Osteoblast (primary cell): ENCODE measurements at places on chromosomes 3 and 15. TPM values are rescaled to one million over a fixed set of nuclear protein-coding genes. Genes with fewer than 3 reads are reported as not detected.

The CDHR4 gene
- total RNA-seq, result under 0.01 TPM in 1 of 2 replicates, not detected in the other

The SCN11A gene
- under 0.01 TPM in 1 of 2 replicates, not detected in the other for total RNA-seq

The HDC gene
- total RNA-seq, result not detected in 2 replicates

The CELF6 gene
- total RNA-seq, result 0.36 and 0.59 TPM in 2 replicates

The LRRC49 gene
- 13.0 and 18.1 TPM in 2 replicates for total RNA-seq

The SEMA3B gene
- 5.9 and 10.1 TPM in 2 replicates for total RNA-seq

The NAA80 gene
- 6.5 and 8.0 TPM in 2 replicates for total RNA-seq

The GLDN gene
- total RNA-seq, result 0.59 and 1.1 TPM in 2 replicates

The TMEM158 gene
- 4.7 and 9.0 TPM in 2 replicates for total RNA-seq

The RPP25 gene
- 6.2 and 6.9 TPM in 2 replicates for total RNA-seq

The NR2E3 gene
- under 0.01 TPM in 2 replicates for total RNA-seq

The SPSB4 gene
- not detected in 2 replicates for total RNA-seq

The SOX14 gene
- total RNA-seq, result not detected in 2 replicates

The ZNF385D gene
- 2.5 and 2.9 TPM in 2 replicates for total RNA-seq

The STXBP5L gene
- not detected in 2 replicates for total RNA-seq

The ERICH6 gene
- under 0.01 and 0.29 TPM in 2 replicates for total RNA-seq

The ANKRD63 gene
- not detected in 2 replicates for total RNA-seq

The SLC28A1 gene
- total RNA-seq, result not detected in 2 replicates

The ZDHHC19 gene
- not detected in 2 replicates for total RNA-seq

The PCSK6 gene
- total RNA-seq, result 0.29 and 0.72 TPM in 2 replicates

The GTF2A2 gene
- total RNA-seq, result 18.9 and 19.2 TPM in 2 replicates

The LEKR1 gene
- total RNA-seq, result 0.36 and 1.5 TPM in 2 replicates

The ISY1 gene
- 29.0 and 31.8 TPM in 2 replicates for total RNA-seq

The HES1 gene
- 4.4 and 4.7 TPM in 2 replicates for total RNA-seq

The C3orf49 gene
- total RNA-seq, result not detected in 2 replicates

The ZPLD1 gene
- under 0.01 TPM in 1 of 2 replicates, not detected in the other for total RNA-seq

The TJP1 gene
- total RNA-seq, result 74.3 and 86.9 TPM in 2 replicates

The TF gene
- total RNA-seq, result 0.36 and 0.88 TPM in 2 replicates

The MYO9A gene
- 59.0 and 60.1 TPM in 2 replicates for total RNA-seq

The PAK2 gene
- total RNA-seq, result 36.6 and 37.4 TPM in 2 replicates

The PDCD10 gene
- total RNA-seq, result 44.9 and 56.9 TPM in 2 replicates

The SSUH2 gene
- not detected in 2 replicates for total RNA-seq

The RTF1 gene
- 26.1 and 29.2 TPM in 2 replicates for total RNA-seq

The VIPR1 gene
- not detected in 2 replicates for total RNA-seq

The FBXW12 gene
- not detected in 2 replicates for total RNA-seq

The GABRB3 gene
- total RNA-seq, result under 0.01 and 1.5 TPM in 2 replicates

The MORC1 gene
- total RNA-seq, result not detected in 2 replicates

The EBLN2 gene
- total RNA-seq, result 6.2 and 7.4 TPM in 2 replicates

The GABRR3 gene
- total RNA-seq, result not detected in 2 replicates

The CCR3 gene
- total RNA-seq, result not detected in 2 replicates

The STAC gene
- 3.3 and 6.5 TPM in 2 replicates for total RNA-seq

The SNX33 gene
- 38.0 and 39.8 TPM in 2 replicates for total RNA-seq

The TNFSF10 gene
- total RNA-seq, result 3.5 and 4.0 TPM in 2 replicates

The CXCR6 gene
- not detected in 2 replicates for total RNA-seq

The ROPN1 gene
- total RNA-seq, result not detected in 2 replicates

The MEIS2 gene
- total RNA-seq, result 14.7 and 17.7 TPM in 2 replicates

The TIMP4 gene
- 2.4 and 3.3 TPM in 2 replicates for total RNA-seq

The SLC22A14 gene
- total RNA-seq, result 0.29 and 0.36 TPM in 2 replicates

The FETUB gene
- total RNA-seq, result not detected in 2 replicates

The SLC9C1 gene
- not detected in 2 replicates for total RNA-seq

The DUOXA1 gene
- 0.29 and 0.36 TPM in 2 replicates for total RNA-seq

The UBE2E2 gene
- 49.6 and 59.2 TPM in 2 replicates for total RNA-seq
